ENCODE measurements at places on chromosomes 12 and 14.

DNA sequence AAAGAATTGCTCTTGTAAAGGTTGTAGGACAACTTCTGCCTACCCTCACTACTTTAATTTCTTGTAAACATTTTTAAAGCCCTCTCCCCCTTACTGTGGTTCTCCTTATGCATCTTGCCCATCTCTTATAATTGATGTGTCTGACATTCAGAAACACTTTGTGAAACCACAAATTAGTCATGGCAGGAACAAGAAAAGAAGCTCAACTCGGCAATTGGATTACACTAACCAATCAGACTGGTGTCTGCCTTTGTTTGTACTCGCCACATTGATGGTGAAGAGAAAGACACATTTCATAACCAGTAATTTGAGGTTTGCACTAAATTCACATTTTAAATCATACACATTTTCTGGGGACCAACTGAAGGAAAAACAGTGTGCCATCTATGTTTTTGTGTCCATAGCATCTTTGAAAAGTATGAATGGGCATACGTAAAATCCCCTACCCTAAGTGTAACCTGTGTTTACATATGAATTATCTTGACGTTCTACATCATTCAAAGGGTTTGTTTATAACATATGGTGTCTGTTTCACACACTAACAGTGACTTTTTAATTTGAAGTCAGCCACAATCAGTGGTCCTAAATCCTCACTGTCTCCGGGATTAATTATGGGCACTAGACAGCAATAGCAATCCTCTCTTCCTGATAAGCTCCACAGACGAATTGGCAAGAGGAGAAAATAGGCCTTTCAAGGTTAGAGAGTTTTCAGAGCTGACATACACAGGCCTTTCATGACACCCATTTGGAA, 49.9 kb downstream of the OTX2 start:
- DNase-seq, result no peak

DNA sequence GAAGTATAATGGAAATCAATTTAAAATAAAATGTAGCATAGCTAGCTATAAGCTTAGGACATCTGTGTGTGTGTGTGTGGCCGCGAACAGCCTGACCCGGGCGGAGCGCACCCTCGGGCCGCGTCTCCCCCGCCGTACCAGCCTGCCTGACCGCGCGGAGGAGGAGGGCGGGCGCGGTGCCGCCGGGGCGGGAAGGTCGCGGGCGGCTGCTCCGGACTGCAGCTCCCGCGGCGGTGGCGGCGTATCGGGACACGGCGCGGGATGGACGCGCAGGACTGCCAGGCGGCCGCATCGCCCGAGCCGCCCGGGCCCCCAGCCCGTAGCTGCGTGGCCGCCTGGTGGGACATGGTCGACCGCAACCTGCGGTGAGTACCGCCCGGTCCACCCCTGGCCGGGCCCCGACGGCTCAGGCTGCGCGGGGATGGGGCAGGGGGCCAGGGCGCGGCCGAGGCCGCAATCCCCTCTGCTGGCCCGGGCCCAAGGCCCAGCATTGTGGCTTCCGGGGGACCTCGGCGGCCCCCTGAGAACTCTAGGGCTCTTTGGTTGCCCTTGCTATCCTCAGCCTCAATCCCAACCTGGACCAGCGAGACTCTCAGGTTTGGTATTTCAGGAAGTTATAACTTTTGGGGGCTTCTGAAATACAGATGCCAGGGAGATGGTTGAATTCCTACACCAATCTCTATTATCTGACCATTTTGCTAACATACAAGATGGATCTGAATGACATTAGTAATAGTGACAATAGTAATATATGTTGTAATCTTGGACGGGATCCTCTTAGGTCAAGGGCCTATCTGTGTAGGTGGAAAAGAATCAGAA, at the start of gene ABHD12B:
TSS of gene ABHD12B (plus strand) at position 140 of the 819 bp plus-strand sequence. CDS start at position 262, 122 bp downstream.
- DNase-seq, result no peak

- DNase-seq, result no peak
Observed at GRCh38 chr14:92973798-92974372, 50.9 kb downstream of the CHGA start.

DNA sequence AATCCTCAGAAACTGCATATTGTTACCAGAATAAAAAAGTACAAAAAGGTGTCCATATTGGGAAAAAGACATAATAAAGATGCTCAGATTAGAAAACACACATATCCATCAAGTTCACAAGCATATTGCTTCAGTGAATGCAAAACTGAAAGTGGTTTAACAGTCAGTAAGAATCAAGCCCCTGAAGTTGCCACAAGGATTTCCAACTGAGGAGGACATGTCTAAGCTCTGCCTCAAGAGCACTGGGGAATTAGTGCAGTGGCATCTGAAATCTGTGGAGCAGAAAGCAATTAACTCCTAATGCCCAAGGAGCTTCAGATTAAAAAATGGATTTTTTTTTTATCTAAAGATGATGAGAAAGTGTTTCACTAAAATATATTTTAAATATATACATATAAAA, 113.2 kb downstream of the DENND5B start:
- no peak for DNase-seq

DNA sequence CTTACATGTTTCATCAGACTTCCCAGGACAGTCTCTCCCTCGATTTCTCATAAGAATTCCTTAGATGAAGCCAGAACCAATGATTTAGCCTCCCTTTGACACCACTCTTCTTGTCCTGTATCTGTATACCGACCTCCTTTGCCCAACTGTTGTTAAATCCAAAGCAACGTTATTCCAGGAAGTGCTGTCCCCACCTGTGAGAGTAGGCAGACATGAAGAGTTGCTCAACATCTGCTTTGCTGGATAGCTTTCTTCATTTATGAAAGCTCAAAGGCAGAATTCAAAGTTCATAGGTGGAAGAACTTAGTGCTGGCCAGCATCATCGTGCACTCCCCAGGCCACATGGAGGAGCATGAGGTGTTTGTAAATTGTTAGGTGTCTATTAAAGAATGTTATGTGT, 55.6 kb downstream of the GTF2A1 start:
- DNase-seq, result no peak

DNA sequence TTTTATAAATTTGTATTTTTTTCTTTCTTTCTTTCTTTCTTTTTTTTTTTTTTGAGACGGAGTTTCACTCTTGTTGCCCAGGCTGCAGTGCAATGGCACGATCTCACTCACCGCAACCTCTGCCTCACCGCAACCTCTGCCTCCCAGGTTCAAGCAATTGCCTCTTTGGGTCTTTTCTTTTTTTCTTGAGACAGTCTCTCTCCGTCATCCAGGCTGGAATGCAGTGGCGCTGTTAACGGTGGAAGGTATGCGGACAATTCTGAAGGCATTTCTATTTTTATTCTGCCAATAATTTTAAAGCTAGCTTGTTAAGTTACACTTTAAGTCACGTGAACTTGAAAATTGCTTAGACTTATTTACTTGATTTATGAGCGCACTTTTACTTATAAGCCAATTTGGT, 8.8 kb upstream of the PHC1 start:
- DNase-seq, result no peak

GRCh38 chr12:132314516-132315233, 14.7 kb downstream of the GALNT9 start:
- DNase-seq, result no peak

- no peak for DNase-seq
Observed at GRCh38 chr14:91957876-91958313, 10.4 kb upstream of the FBLN5 start.
